ENCODE measurements at places on chromosomes 1 and 21.

DNA sequence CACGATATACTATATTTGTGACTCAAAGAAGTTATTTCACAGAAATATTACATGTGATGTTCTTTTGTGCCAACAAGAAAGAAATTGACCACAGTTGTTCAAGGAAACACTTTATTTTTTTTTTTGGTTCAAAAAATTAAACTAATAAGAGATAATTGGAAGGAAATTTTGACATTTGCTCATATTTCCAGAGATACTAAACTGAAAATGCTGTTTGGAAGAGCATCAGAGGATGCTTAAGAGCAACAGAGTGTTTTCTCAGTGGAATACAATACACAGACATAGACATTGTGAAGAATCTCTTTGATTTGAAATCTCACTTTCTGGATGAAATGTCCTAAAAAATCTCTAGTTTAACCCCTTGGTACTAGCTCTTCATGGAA is 760.4 kb upstream of the CXADR start:
- DNase-seq: no peak

DNA sequence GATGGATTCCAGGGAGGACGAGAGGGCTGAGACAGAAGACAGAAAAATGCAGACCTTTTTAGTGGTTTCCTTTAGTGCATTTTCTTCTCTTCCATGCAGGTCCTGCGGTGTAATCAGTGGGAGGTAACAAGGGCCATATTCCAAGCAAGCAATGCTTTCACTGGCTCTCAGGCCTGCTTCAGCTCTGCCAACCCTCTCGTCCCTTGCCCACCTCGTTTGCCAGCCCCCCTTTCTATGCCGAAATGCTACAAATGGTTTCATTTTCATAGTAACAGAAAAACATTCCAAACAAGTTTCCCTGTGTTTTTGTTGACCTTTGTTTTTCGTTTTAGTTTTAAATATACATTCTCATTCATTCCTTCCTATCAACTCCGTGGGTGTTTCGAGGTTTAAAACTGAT is 443.1 kb downstream of the TTLL7 start:
- no peak for DNase-seq

GRCh38 chr1:3024588-3024987 is 3.3 kb downstream of the ACTRT2 start:
- no peak for DNase-seq

- no peak for DNase-seq
These were observed 14.4 kb upstream of the EPS8L3 start for GRCh38 chr1:109777980-109778625.

DNA sequence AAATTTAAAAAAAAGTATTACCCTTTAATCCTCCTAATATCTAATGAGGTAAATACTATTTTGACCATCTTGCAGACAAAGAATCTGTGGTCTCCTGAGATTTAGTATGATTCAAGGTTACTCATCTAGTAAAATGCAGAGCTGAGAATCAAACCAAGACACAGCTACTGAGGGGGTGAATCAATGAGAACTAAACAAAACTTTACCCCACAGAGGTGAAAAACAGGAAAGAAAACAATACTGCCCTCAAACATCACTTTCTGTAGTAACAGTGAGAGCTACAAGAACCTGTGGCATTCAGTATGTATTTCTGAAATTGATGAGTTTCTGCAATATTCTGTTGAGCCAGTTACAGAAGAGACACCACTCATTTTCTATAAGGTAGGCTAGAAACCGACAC is 85.1 kb downstream of the JAK1 start:
- DNase-seq: no peak

DNA sequence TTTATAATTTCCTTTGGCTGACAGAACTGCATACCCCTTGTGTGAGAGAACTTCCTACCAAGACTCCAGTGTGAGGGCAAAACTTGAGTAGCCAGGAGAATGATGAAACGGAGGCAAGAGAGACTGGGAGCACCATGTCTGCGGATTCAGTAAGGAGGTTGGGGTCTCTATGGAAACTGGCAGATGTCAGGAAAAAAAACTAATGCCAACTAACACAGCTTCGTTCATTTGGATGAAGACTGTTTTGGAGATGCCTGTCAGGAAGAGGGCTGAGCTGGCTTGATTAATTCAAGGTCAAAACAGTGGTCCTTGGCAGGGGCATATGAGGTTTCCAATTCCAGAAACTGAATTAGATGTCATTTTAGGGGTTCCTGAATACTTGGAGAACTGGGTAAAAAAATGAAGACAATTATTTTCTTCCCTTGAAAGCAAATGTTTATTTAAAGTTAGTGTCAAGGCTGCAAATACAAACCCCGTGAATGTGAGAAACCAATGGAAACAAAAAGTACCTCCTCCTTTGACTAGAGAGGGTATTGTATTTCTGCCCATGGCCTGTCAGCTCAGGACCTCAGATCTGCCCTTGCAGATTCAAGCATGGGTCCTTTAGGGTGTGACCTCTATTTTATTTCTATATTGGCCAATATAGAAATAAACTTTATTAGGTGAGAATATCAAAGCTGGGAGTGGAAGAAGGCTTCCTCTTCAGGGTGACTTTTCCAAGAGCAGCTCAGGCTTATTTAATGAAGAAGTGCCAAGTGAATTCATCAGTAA is 110.5 kb downstream of the MAST2 start:
- DNase-seq: no peak

GRCh38 chr21:33036430-33037162 is 10.9 kb downstream of the OLIG2 start:
- peak; percentile 63 for DNase-seq

DNA sequence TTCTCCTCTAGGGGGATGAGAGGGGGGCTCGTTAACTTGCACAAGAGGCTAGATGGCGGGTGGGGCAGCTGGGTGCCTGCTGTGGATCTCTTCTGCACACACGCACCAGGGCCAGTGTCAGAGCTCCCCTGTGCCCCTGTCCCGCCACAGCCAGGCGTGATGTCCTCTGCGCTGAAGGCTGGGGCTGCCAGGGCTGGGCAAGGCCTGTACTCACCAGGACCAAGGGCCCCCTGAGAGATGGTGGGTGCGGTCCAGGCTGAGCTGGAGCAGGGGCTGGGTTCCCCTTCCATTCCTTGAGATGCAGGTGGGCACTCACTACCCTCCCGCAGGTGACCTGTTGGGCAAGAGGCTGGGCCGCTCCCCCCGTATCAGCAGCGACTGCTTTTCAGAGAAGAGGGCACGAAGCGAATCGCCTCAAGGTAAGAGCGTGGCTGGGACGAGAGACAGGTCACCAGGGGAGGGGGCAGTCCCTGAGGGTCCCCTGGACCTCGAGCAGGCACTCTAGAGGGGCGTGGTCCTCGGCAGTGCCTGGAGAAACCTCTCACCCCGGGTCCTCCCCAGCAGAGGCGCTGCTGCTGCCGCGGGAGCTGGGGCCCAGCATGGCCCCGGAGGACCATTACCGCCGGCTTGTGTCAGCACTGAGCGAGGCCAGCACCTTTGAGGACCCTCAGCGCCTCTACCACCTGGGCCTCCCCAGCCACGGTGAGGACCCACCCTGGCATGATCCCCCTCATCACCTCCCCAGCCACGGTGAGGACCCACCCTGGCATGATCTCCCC is 15.2 kb downstream of the SAMD11 start:
- no peak for DNase-seq

DNA sequence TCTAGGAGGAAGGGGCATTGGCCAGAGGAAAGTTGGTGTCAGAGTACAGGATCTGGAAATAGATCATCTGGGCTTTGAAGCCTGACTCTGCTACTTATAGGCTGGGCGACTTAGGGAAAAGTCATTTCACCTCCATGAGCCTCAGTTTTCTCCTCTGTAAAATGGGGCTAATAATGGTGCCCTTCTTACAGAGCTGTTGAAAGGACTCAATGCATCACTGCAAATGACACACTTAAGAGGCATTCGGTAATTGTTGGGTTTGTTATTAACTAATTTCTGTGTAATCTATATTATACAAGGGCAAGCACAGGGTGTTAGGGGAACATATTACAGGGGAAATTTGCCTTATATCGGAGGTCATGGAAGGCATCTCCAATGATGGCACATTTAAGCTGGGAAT is 96.1 kb downstream of the KAZN start:
- DNase-seq: no peak

DNA sequence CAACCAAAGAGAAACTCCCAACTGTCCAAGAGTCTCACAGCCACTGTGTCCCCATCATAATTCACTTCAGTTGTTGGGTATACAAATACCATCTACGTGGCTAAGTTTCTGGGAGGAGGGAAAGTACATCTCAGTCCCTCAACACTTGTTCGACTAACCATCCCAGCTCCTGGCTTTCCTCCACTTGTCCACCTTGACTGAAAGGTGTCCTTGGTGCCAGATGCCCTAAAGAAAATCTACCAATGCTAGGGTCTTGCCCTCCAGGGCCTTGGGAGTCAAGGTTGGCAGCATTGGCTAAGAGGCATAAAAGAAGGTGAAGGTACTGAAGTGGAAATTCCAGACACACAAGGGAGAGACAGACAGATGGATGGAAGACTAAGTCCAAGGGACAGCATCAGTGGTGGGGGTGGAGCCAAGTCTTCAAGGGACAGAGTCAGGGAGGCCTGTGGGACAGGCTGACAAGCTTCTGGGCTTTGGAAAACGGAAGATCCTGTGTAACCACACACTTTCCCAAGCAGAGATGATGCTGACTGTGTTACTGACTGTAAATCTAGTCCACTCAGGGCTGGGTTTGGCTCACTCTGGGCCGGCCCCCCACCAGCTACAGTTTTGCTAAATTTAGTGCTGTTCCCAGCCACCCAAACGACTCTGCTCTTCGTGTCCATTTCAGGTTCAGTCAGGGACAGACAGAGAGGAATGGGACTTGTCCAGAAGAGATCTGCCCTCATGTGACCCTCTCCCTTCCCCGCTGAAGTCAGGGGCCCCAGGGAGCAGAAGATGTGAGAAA is 60.1 kb downstream of the CD34 start:
- DNase-seq: no peak

DNA sequence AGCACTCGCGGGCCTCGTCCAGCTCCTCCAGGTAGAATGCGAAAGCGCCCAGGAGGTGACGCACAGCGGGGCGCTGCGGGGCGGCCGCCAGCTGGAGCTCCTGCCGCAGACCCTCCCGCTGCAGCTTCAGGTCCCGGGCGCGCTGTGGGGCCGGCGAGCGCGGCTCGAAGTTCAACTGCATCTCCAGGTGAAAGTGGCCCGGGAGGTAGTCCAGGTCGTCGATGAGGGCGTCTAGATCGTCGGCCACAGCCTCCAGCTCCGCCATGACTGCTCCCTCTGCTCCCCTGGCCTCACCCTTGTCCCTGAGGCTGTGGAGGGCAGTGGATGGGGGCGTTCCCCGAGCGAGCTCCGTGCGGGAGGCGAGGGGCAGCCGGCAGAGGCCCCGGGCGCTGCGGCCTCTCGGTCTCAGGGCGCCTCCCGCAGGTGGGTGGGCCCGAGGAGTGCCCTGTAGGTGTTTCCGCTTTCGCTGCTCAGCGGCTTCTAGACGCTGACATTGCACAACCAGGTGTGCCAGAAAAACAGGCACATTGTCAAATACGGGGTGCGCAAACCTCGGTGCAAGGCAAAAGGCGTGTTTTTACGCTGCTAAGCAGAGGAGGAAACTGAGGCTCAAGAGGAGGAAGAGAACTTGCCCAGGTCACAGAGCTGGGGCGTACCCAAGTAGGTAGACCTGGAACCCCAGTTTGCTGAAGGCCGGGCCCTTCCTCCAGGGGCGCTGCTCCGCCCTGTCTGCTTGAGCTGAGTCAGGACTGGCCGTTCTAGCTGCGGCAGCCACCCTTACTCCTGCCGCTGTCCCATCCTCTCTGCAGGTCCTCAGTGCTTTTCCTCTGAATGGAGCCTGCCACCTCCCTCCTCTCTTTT is at the start of gene TTC22:
Gene TTC22 (minus strand): TSS at position 425 of the 861 bp plus-strand sequence. CDS start 160 bp downstream, at position 265.
- peak; percentile 83 for DNase-seq

DNA sequence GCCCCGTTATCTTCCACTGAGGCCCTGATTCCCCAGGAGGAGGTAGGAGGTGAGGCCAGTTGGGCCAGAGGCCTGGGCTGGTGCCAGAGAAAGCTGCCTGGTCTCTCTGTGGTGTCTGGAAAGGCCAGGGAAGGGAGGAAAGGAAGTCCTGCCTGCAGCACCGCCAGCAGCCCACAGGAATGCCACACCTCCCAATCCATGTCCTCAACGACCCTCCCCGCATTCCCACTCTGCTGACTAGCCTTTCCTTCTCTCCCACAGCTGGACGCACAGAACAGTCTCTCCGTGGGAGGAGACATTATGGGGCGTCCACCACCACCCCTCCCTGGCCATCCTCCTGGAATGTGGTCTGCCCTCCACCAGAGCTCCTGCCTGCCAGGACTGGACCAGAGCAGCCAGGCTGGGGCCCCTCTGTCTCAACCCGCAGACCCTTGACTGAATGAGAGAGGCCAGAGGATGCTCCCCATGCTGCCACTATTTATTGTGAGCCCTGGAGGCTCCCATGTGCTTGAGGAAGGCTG is 18.0 kb downstream of the CSF1 start:
- DNase-seq: no peak

DNA sequence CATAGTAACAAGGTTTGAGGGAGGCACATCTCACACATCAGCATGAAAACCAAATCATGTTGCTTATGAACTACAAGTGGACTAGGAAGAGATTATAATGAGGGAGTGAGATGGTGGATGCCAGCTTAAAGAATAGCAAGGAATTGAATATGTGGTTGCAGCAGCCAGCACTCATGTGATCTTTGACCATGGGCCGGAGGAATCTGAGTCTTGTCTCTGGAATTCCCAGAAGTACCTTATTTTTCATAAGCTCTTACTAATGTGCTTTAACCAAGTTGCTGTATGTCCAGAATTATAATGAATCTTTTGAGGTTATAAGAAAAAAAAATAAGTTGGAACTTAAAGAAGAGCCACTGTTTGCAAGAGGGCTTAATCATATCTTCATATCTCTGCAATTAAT is 97.0 kb downstream of the DISP1 start:
- DNase-seq: no peak

DNA sequence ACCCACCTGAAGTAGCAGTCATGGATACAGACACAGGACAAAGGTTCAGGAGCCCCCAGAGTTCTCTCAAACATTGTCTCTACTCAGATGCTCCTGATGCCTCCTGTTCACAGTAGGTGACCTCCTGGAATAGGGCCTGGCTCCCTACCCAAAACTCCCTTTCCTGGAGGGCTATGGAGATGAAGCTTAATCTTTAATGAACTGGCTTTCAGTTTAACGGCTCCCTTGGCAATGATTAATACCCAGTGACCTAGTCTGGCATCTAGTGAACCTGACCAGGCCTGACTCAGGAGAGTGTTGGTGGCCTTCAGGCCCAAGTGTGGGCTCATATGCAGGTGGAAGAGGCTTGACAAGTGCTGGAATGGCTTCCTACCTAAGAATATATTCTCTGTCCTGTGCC is 65.2 kb upstream of the TRABD2B start:
- no peak for DNase-seq

- no peak for DNase-seq
These were observed 89.0 kb downstream of the NFIA start for GRCh38 chr1:61171346-61171745.

DNA sequence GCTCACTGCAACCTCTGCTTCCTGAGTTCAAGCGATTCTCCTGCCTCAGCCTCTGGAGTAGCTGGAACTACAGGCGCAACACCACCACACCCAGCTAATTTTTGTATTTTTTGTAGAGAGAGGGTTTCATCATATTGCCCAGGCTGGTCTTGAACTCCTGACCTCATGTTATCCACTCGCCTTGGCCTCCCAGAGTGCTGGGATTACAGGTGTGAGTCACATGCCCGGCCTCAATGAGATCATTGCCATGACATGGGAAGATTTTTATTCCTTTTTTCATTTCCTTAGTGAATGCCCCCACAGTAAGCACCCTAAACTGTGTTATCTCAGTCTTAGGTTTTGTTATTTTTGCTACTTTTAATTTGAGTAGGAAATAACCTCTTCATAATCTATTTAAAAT is 977.9 kb downstream of the BRINP3 start:
- DNase-seq: no peak

Measured in activated CD4-positive, alpha-beta memory T cell treated with anti-CD3 and anti-CD28 coated beads, Interleukin-2, amount 10 ng/mL, durations not matched to agents 7 days and 5 days (primary cell).